Iris pigment epithelial cell (primary cell): ENCODE measurements at places on chromosomes 1 and 21.

DNA sequence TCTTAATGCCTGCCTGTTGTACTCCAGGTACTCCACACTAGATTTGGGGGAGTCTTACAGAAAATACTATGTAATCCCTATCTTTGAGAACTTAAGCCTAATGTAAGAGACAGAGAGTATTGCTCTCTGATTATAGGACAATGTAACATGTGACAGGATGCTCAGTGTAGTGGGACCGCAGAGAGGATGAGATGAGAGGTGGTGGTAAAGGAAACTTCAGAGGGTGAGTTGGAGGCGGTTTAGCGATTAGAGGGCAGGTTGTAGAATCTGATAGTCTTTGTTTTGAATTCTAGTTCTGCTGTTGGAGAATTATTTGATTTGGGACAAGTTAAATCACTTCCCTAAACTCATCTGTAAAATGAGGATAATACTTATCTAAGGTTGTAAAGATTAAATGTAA is 5.4 kb downstream of the SOAT1 start:
- DNase-seq, result no peak

GRCh38 chr1:228842094-228842775 is 107.0 kb downstream of the RHOU start:
- peak; percentile 90 for DNase-seq

DNA sequence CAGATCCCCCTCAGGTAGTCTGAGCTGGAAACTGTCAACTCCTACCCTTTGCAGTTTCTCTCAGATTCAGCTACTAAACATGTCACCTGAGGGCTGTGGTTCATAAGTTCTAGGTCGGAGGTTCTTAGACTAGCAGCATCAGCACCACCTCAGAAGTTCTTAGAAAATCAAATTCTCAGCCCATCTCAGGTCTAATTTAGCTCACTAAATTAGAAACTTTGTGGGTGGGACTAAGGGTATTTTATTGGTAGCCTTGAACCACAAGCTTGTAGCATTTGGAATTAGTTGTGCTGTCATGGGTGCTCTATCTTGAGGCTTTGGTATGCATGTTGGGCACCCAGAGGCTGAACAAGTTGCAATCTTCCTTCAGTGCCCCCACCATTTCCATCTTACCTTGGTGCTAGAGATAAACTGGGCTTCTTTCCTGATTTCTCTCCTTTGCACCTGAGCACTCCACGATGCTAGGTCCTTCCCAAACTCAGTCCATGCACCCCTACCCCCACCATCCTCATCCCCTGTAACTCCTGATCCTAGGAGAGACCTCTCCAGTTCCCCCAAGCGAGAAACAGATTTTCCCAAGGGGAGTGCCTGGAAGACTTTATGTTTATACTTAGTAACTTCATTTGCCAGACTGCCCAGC is 54.2 kb downstream of the S1PR1 start:
- DNase-seq, result no peak

GRCh38 chr1:21317035-21317689 is 26.9 kb upstream of the ECE1 start:
- DNase-seq, result peak; percentile 81

DNA sequence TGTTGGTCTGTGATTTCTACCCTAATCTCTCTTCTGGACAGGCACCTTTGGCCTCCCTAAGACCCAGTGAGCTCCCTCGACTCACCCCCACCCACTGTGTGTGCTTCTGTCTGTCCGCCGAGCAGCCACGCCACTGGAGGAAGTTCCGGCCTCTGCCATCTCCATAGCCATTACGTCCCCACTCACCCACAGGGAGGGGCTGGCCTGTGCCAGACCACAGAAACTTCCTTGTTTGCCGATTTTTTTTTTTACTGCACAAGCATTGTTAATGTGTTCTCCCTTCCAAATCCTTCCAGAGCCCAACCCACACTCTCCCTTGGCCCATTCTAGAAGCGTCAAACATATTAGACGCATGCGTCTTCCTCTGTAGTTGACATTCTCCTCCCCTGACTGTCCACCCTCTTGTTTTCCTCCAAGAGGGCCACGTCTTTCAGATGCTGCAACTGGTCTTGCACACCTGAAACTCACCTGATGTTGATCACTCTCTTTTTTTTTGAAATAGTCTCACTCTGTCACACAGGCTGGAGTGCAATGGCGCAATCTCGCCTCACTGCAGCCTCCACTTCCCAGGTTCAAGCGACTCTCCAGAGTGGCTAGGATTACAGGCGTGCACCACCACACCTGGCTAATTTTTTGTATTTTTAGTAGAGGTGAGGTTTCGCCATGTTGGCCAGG is 72.3 kb downstream of the EVA1C start:
- no peak for DNase-seq

DNA sequence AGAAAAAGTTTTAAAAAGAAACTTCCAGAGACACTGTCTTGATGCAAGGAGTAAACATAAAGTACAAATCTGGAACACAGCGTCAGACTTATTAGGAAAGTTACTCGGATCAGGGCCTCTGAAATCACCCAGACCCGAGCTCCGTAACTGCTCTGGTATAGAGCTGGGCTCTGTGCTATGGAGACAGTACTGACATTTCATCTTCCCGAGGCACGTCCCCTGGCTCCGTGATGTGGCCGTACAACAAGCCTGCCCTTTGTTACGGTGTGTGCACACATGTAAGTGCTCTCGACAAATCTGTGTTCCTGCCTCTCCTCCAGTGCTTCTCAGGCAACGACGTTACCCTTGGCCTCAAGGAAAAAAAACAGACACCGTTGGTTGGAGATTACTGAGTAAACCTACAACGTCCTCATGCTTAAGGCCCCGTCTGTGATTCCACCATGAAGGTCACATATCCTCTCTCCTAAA is 107.0 kb upstream of the IRF2BP2 start:
- no peak for DNase-seq

DNA sequence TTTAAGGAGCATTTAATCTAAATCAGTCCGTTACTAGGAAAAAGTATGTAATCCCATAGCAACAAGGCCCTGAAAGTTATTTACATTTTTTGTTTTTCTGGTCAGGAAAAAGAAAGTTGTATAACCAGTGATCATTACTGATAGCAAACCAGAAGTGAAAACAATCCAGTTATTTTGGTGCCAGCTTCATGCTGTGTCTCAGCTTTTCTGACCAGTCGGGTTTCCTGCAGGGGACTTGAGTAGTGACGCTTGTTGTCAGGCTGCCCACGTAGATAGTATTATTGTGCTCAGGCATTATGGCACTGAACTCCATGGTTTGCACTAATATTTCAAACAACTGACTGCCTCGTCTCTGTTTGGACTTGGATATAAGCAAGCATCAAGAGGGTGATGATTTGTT is 55.2 kb downstream of the SASS6 start:
- DNase-seq, result no peak

GRCh38 chr1:42736152-42736551 is 3.9 kb downstream of the CLDN19 start:
- DNase-seq, result peak; percentile 29

DNA sequence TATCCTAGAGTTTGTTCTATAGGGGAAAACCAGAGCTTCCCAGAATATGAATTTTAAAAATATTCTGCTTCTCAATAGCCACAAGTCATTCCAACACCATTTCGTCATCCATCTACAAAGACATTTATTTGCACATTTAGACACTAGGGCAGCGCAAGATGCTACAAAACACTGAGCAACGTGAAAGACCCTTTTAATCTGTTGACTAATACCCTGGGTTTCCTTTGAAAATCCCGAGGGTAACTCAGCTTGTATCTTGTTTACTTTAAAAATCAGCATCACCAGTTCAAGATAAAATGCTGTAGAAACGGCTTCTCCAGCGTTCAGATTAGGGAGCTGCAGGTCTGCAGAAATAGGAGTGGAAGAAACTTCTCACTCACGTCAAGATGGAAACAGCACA is 13.5 kb downstream of the PDPN start:
- DNase-seq, result no peak

GRCh38 chr1:78304341-78304740 is 186.4 kb upstream of the PTGFR start:
- DNase-seq, result no peak

- DNase-seq, result no peak
Observed at GRCh38 chr1:17653276-17653675, 101.9 kb upstream of the ACTL8 start.

- DNase-seq, result peak; percentile 36
Observed at GRCh38 chr1:40438391-40439015, 11.8 kb upstream of the ZFP69B start.

GRCh38 chr21:37547615-37548200 is 181.1 kb downstream of the DYRK1A start:
- no peak for DNase-seq

- DNase-seq, result peak; percentile 38
Observed at GRCh38 chr21:32370998-32371766, 21.6 kb downstream of the URB1 start.

DNA sequence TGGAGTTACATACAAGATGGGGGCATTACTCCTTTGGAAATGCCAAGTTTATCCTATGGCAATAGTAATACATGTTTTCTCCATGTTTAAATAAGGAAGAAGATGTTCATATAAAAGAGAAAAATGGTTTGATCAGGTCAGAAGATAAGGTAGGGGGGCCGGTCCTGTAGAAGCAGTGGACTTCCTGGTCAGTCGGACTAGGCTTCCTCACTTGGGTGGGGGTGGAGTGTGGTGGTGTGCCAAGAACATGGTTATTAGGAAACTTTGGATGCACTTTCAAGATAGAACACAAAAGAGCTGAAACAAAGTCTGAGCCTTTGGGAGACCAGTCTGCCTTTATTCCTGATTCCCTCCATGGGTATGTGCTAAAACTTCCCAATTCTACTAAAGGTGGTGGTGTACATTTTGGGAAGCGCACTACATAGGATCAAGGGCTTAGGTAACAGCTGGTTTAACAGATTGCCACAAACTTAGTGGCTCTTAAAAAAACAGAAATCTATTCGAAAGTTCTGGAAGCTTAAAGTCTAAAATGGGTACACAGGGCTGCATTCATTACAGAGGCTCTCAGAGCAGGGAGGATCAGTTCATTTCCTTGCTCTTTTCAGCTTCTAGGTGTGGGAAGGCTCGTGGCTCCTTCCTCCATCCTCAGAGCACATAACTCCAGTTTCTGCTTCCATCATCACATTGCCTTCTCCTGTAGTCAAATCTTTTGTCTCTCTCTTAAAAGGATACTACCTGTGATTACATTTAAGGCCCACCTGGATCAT is 64.6 kb downstream of the KDM1A start:
- DNase-seq, result peak; percentile 66

DNA sequence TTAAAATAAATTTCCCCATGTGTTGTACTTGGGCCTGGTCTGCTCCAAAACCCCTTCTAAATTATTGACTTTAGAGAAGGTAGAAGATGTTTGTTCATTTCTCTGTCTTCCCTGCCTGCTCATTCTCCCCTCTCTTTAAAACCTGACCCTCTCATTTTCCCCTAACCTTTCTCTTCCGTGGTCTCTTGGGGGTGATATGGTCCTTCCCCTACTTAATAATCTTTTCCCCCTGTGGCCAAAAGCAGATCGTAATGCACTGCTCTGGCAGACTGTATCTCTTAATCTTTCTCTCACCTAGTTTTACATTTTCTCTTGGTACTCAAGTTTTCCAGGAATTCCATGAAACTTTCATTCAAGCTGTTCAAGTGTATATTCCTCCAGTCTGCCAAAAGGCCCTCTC is 301.7 kb downstream of the TTLL7 start:
- DNase-seq, result no peak

DNA sequence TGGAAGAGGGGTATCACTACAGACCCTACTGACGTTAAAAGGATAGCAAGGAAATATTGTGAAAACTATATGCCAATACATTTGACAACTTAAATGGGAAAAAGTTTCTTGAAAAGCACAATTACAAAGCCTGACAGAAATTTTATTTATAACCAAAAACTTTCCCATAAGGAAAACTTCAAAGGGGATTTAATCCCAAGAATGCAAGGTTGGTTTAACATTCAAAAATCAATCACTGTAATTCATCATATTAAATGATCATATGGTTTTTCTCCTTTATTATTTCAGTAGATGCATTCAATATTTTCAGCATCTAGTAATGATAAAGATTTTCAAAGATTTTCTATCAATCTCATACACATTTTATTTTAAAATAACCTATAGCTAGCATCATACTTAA is 13.3 kb downstream of the LRRC8C start:
- no peak for DNase-seq

DNA sequence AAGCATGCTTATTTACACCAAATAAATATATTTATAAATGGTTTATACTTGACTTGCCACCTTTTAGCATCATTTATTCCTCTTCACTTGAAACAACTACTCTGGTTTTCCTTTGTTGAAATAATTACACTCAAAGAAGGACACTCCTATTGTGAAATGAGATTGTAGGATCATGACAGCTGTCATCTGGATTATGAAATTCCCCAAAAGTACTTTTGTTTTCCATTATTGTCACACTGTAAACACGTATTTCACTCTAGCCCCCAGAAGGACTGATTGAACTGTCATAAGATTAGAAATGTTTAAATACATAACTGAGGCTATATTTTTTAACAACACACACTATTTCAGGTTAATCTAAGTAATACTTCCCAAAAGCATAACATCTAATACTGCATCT is 593.8 kb downstream of the LRRIQ3 start:
- no peak for DNase-seq

- DNase-seq, result no peak
Observed at GRCh38 chr1:15014516-15014915, 139.0 kb upstream of the TMEM51 start.

- no peak for DNase-seq
Observed at GRCh38 chr1:26921126-26921539, 410 bp upstream of the NUDC start.

- no peak for DNase-seq
Observed at GRCh38 chr1:200885623-200886402, 8.9 kb upstream of the INAVA start.

- no peak for DNase-seq
Observed at GRCh38 chr1:87644033-87644578, 315.4 kb downstream of the LMO4 start.

DNA sequence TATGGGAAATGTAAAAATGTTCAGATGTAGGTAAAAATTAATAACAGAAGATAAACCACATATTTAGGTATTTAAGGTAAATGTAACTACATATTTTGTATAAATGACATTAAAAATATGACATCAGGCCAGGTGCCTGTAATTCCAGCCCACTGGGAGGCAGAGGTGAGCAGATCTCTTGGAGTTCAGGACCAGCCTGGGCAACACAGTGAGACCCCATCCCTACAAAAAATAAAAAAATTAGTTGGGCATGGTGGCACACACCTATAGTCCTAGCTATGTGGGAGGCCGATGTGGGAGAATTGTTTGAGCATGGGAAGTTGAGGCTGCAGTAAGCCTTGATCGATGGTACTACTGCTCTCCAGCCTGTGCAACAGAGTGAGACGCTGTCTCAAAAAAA is 216.5 kb downstream of the SPATA17 start:
- no peak for DNase-seq

DNA sequence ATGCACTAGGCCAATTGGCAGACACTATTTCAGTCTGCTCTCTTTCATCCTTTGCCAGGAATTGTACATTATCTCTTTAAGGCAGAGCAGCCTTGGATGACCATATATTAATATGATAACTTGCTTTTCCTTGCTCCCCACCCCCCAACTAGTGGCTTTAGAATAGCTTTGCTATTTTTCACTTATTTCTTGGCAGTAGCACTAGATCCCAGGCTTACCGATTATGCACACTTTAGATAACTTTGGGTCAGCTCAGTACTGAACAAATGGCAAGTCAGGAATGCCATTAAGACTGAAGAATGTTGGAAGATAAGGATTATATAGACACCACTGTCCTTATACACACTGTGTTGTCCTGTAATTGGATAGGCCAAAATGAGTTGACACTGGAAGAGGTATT is 146.4 kb downstream of the FGGY start:
- DNase-seq, result peak; percentile 62
